T-helper 1 cell (primary cell): ENCODE measurements at places on chromosomes 7 and 10.

DNA sequence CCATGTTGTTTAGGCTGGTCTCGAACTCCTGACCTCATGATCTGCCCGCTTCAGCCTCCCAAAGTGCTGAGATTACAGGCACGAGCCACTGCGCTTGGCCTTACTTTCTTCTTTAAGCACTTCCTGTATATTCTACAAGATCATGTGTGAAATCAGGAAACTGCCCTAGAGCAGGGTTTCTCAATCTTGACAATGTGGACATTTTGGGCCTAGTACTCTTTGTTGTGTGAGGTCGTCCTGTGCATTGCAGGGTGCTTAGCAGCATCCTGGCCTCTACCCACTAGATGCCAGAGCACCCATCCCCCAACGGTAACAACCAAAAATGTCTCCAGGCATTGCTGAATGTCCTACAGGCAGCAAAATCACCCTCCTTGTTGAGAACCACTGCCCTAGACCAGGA lies 24.7 kb downstream of the RRP12 start:
- no peak for DNase-seq

- no peak for DNase-seq
Observed at GRCh38 chr10:106967452-106967851, 197.1 kb downstream of the SORCS1 start.

DNA sequence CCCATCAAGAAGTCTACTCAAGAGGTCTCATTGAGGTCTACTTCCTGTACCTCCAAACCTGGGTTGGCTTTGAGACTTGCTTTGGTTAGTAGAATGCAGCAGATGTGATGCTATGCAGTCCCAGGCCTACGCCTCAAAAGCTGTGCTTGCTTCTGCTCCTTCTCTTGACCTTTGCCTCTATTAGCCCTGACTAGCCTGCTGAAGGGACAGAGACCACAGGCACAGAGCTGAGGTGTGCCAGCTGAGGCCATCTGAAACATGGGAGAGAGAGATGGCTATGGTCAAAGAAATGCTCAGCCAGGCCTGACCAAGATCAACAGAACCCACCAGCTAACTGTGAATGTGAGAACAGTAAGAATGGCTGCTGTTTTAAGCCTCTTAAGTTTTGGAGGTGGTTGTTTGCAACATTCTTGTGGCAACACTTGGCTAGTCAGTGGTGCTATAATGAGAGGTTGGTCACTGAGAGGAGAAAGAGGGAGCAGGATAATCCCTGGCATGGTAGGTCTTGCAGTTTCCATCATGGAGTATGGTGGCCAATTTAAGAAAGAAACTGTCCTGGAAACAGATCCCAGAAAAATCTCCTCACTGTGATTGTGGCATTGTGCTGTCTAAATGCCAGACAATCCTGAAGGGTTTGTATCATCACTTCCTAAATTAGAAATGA lies 176.1 kb upstream of the PHYHIPL start:
- no peak for DNase-seq

- no peak for DNase-seq
Observed at GRCh38 chr10:36053775-36054174, 411.7 kb upstream of the FZD8 start.

DNA sequence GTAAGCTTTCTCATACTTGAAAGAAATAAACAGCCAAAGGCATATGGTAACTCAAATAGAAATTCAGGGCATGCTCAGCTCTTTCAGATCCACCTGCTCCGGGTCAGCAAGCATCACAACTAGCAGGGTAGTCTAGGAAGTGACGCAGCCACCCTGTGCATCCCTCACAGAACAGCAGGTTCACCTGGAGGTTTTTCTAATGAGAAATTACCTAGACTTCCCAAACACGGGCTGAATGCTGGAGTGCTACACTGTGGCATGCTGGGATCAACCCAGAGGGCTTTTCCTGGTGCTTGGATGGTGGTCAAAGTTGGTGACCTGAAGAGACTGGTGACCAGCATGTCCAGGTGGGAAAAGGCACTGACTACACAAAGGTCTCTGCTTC lies 66.8 kb upstream of the DNAJB6 start:
- DNase-seq = no peak

DNA sequence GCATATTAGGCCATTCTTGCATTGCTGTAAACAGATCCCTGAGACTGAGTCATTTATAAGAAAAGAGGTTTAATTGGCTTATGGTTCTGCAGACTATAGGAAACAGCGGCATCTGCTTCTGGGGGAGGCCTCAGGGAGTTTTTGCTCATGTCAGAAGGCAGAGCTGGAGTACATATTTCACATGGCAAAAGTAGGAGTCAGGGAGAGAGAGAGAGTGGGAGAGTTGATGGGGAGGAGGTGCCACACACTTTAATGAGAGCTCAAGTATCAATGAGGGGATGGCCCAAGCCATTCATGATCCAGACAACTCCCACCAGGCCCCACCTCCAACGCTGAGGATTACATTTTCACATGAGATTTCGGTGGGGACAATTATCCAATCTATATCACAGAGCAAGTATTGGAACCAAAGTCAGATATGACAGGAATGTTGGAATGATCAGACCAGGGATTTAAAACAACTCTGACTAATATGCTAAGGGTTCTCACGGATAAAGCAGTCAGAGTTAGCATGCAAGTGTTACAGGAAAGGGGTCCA lies 795.3 kb upstream of the CELF2 start:
- DNase-seq = no peak

- no peak for DNase-seq
Observed at GRCh38 chr10:112732277-112732921, 217.6 kb upstream of the TCF7L2 start.

GRCh38 chr7:47940088-47941013 lies 7.9 kb downstream of the PKD1L1 start:
- DNase-seq = no peak

GRCh38 chr7:45922810-45923209 lies 1.7 kb upstream of the IGFBP3 start:
- no peak for DNase-seq

DNA sequence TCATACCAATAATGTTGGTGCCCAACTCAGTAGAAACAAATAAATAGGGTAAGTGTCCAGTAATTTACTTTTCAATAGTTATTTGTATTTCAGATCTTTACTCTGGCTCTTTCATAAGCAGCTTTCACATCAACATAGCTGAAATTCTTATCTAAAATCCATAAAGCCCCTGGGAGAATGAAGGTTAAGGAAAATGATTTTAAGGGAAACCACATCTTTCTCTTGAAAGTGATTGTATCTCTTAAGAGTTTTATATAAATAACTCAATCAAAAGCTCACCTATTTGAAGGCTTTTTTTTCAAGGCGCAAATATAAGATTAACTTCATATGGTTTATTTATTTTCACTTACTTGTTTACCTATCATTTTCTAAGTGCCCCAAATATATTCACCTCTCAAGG lies 324.4 kb downstream of the HGF start:
- DNase-seq = no peak

GRCh38 chr10:55214608-55215007 lies 413.6 kb upstream of the PCDH15 start:
- DNase-seq = no peak

GRCh38 chr10:124436191-124436638 lies 13.6 kb downstream of the NKX1-2 start:
- DNase-seq = no peak

GRCh38 chr10:65320236-65321026 lies 1605.4 kb upstream of the LRRTM3 start:
- no peak for DNase-seq

DNA sequence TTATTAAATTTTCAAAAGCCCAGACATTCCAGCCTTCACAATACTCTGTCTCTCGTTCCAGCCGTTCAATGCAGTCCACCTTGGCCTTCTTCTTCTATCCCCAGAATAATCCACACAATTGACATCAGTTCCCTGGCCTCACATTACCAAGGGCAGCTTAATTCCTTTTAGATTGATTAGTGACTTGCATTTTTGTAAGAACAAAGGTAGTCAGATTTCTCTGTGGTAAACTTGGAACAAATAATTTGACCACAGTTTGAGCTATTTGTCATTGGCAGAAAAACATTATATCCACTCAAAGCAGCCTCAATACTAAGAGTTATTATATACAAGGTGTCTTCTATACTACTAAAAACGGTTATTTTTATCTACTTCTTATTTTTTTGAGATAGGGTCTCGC lies 5.1 kb upstream of the CYTH3 start:
- DNase-seq = no peak

- no peak for DNase-seq
Observed at GRCh38 chr10:29540016-29540415, 94.8 kb downstream of the SVIL start.

DNA sequence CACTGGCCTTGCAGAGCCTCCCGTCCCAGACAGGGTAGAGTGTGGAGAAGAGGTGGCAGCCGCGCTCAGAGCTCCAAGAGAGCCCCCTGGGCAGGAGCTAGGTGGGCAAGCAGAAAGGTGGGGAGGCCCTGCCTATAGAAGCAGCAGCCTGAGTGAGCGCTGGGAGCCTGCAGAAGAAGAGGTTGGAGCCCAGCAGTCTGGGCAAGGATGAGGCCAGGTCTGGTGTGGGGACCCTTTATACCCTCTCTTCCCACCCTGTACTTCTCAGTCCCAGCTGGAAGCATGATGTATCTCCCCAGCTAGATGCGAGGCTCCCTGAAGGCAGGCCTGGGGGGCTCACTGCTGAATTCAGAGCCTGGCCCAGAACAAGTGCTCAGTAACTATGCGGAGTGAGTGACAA lies 44.5 kb upstream of the ZMIZ1 start:
- DNase-seq = no peak

- DNase-seq = no peak
Observed at GRCh38 chr10:23096802-23097549, 1.6 kb downstream of the MSRB2 start.

GRCh38 chr10:43471935-43472720 lies 35.2 kb downstream of the ZNF487 start:
- DNase-seq = no peak

GRCh38 chr10:76125900-76126299 lies 694.5 kb downstream of the LRMDA start:
- DNase-seq = no peak

DNA sequence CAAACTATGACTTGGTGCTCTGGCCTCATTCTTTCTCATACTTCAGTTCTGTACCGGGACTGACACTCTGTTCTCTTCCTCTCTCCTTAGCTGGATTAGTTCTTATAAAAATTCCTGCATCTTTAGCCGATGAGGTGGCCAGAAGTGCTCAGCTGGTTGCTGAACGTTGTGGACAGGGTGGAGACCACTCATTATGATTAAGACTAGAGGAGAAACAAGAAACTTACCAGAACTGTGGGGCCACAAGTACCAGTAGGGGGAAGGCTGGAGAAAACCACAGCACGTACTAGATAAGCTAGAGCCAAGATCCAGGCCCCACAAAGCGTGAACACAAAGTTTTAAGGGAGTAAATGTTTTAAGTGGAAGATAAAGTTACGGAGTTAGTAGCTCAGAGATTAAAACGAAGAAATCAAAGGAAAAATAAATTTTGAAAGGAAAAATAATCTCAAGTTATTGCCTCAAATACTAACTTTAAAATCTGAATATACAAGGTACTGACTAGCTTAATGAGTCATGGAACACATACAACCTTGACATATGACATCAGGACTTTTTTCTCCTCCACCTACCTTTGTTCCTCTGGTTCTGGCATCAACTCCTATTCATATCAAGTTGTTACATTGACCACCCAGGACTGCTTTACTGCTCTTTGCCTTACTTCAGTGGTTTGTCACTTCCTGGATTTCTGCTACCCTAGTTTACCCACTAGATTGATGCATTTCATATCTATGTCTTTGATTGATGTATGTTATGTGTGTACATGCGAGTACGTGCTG lies 469.0 kb downstream of the TFEC start:
- DNase-seq = no peak

GRCh38 chr7:8387551-8388256 lies 45.7 kb upstream of the NXPH1 start:
- no peak for DNase-seq

GRCh38 chr10:15943426-15943825 lies 83.1 kb upstream of the MINDY3 start:
- no peak for DNase-seq

DNA sequence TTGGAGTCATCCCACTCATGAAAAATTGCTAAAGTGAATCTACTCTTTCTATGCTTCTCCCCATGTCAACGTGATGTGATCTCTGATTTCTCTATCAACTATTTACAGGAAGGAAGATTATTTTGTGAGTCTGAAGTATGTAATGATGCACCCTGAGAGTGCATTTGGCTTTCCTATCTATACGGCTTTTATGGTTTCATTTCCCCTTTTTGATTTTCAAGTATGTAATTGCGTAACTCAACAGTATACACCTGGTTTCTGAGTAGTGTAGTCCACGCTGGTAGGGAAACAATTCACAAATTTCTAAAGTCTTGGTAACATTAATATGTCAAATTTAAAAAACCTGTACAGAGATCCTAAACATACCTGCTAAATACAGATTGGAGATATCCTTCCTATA lies 194.7 kb upstream of the SEMA3A start:
- no peak for DNase-seq

DNA sequence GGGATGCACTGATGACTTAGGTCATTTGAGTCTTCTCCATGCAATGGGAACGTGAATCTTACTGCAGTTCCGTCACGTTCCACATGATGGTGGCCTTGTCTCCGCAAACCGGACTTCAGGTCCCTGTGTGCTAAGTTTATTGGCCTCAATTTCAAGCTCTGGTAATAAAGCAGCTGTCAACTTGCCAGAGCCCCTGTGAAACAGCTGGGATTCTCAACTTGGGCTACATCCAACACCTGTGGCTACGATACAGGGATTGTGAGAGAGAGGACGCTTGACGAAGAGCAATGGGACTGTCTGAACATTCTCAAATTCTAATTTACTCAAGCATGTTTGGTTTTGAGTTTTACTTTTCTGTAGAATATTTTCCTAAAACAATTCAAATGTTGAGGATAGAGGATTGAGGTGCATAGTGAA lies 174.2 kb downstream of the PTN start:
- no peak for DNase-seq

- peak; percentile 76 for DNase-seq
Observed at GRCh38 chr7:106056513-106057203, 55.5 kb downstream of the SYPL1 start.

- DNase-seq = no peak
Observed at GRCh38 chr10:131575877-131576276, 264.4 kb upstream of the TCERG1L start.
